ENCODE measurements at places on chromosomes 12 and 14. TPM values are rescaled to one million over a fixed set of nuclear protein-coding genes. Genes with fewer than 3 reads are reported as not detected.

GRCh38 chr14:100620255-100621100 lies 33.3 kb upstream of the BEGAIN start:
- no peak for DNase-seq

- no peak for DNase-seq
Measured at GRCh38 chr12:17810399-17810798, 279.6 kb downstream of the RERGL start.

GRCh38 chr12:89829434-89829975 lies 120.9 kb upstream of the ATP2B1 start:
- no peak for DNase-seq

DNA sequence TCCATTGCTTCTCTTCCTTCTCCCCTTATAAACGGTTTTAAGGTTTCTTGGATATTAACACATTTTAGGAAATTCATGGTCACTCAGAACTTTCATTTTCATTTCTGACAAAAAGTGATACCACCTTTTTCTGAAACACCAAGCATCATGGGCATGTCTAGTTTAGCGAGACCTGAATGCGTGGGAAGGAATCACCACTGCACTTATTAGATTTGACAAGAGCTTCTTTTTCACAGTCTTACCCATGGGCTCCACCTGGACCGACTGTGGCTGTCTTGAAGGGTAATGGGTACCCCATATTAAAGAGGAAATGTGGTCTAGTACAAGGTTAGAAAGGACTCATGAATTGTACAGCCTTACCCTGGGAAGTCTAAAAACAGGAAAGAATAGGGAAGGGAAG lies 95.4 kb downstream of the KCNK10 start:
- no peak for DNase-seq

DNA sequence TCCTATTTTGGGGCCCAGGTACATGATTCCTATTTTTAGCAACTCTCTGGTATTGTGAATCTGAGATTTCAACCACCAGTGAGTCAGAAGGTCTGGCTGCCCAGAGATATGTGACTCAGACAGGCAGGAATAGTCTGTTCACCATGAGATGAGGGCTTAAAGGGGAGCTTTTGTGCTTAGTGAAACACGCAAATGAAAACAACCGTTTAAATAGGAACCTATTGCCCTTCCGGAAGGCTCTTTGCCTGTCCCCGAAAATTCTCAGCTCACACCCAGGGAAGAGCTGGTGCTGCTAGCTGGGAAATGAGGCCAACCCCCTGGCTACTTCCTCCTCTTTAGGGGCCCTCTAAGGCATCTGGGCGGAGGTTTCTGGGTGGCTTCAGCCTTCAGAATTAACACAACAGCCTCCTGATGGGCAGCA lies 283.6 kb downstream of the CACNA1C start:
- DNase-seq, result peak; percentile 56

GRCh38 chr12:2682296-2683251 lies 112.2 kb upstream of the FKBP4 start:
- no peak for DNase-seq

- DNase-seq, result no peak
Measured at GRCh38 chr12:62957233-62957953, 22.4 kb upstream of the PPM1H start.

DNA sequence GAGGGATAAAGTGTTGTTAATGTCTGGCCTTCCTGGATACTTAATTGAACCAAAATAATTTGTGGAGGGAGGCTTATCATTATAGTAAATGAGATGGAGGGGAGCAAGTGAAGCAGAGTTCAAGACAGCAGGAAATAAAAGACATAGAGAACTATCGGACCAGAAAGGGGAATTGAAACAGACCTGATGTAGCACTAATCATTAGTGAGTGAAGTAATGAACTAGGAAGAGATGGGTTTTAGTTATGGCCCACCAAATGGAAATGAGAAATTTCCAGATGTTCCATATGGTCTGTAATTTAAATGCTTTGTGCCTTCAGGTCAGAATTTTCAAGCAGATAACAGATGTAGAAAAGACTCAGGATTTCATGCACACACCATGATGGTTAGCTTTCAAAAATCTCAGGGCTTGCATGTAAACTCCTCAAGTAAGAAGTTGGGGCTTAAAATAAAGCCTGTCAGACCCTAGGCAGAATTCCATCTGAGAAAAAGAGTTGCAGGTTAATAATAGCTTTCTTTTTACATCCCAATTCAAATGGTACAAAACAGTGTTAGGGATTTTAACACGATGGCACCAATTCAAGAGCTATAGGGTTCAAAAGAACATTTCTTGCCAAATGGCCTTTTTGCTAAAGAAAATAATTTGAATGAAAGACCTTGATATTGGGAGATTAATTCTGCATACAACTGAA lies 355.8 kb downstream of the FSCB start:
- no peak for DNase-seq

GRCh38 chr14:52836063-52836462 lies 44.7 kb upstream of the GNPNAT1 start:
- DNase-seq, result no peak

GRCh38 chr12:75692876-75693275 lies 181.5 kb upstream of the KRR1 start:
- no peak for DNase-seq

- no peak for DNase-seq
Measured at GRCh38 chr12:109705291-109705690, 8.3 kb upstream of the FAM222A start.

DNA sequence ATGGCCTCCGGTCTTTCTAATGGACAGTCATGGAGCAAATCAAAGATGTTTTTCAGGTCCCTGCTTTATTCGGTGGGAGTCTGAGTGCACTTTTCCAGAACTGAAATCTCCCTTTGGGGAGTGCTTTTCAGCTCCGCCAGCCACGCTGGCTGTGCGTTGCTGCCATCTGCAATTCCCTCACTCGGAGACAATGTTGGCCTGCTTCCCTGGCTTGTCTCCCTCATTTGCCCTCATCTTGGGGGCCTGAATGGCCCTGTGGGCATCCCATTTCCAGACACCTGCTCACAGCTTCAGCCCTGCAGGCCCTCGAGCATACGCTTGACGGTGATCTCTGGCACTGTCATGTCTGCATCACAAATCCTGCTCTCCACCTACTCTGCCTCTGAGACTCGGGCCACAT lies 103.8 kb downstream of the CCDC92 start:
- DNase-seq, result no peak

- DNase-seq, result no peak
Measured at GRCh38 chr12:52667509-52667908, 12.7 kb downstream of the KRT1 start.

GRCh38 chr14:60840313-60840712 lies 105.8 kb downstream of the MNAT1 start:
- no peak for DNase-seq

DNA sequence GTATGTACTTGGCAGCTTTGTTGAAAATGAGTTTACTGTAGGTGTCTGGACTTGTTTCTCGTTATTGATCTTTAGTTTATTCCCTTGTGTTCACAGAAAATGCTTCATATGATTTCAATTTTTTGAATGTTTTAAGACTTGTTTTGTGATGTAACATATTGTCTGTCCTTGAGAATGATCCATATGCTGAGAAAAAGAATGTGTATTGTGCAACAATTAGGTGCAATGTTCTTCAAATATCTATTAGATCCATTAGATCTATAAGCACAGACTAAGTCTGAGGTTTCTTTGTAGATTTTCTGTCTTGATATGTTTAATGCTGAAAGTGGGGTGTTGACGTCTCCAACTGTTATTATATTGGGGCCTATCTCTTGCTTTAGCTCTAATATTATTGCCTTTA lies 879.6 kb upstream of the LRFN5 start:
- no peak for DNase-seq

DNA sequence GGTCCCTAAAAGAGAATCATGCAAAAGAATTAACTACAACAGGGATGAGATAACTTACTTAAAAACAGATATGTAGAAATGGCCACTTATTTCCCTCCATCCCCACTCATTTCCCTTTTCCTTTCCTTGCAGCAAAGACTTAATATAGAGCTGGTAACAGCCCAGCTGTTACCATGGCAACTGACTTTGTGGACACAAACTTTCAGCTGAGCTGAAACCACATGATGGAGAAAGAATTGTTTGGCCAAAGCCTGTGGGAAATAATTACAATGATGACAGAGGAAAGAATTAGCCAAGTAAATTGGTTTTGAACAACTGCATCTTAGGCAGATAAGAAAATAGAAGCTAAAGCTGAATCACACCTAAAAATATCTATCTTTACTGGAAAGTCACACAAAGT lies 364.9 kb downstream of the GALC start:
- no peak for DNase-seq

GRCh38 chr14:54451121-54451601 lies 10.0 kb upstream of the CNIH1 start:
- DNase-seq, result no peak

DNA sequence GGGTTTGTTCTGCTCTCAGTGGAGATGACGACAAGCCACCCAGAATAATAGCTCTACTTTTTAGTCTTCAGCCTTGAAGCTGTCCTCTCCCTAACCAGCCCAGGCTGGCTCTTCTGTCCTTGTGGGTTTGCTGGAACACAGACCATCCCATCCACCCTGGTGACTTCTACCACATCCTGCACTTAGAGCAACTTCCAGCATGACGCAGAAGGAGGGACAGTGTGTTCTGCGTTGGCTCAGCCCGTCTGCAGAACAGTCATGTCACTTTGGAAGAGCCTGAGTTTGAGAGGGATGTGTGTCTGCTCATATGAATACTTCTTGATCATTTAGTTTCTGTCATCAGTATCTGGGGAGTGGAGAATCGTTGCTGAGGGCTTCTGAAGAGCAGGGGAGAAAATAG lies 198.0 kb downstream of the CACNA1C start:
- no peak for DNase-seq

- DNase-seq, result no peak
Measured at GRCh38 chr12:70555081-70555480, 82.1 kb downstream of the PTPRB start.

DNA sequence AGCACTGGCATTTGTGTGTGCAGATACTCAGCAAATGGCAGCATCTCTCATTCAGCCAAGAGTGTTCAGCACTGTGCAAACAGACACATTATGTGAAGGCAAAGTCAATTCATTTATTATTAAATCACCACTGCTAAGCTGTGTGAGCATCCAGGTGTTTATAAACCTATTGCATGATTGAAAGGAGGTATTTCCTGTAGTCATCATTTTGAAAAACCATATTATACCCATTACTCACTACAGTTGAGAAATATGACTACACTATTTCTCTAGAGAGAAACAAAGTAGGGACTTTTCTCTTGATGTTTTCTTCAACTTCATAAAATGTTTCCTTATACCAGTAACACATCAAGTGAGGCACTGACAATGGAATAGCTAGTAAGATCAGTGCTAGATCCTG lies 13.7 kb downstream of the SPX start:
- no peak for DNase-seq

DNA sequence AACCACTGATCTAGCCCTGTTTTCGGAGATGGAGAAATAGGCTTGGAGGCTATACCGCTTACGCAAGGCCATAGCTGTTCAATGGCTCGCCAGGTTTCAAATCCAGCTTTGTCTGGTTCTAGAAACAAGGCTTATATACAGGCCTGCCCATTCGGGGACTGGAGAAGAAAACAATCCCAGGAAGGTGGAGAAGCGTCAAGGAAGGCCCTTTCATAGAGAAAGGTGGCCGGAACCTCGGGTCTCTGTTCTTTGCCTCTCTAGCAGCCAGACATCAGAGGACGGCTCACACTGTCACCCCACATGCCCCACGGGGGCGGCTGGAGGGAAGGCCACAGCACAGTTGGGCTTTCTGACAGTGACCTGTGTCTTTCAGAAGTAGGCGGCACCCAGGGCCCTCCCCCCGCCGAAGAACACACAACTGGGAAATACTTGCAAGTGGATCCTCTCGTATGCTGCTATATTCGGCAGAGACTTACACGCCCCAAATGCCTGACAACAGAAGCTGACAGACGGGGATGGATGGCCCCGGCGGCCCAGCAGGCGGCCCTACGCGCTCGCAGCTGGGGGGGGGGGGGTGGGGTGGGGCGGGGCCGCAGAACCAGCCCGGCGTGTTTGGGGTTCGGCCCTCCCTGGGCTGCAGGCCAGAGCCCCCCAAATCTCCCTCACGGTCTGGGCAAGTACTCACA lies 4.5 kb upstream of the SETD1B start:
- peak; percentile 84 for DNase-seq

ACOT6 gene
- not detected for total RNA-seq

PRKCH gene
- total RNA-seq, result 16.2 TPM

DTD2 gene
- total RNA-seq, result 5.0 TPM

TCL1B gene
- total RNA-seq, result not detected

TMX1 gene
- 5.7 TPM for total RNA-seq

FAM186B gene
- total RNA-seq, result 0.54 TPM

BATF gene
- total RNA-seq, result 3.3 TPM

NPAS3 gene
- 1.2 TPM for total RNA-seq

RDH12 gene
- not detected for total RNA-seq

ANKLE2 gene
- 30.1 TPM for total RNA-seq

NINJ2 gene
- total RNA-seq, result 8.1 TPM

All from heart right ventricle (tissue), 16 donors.